NCI-H1092 (cell line): ENCODE measurements at places on chromosomes 13 and 19.

DNA sequence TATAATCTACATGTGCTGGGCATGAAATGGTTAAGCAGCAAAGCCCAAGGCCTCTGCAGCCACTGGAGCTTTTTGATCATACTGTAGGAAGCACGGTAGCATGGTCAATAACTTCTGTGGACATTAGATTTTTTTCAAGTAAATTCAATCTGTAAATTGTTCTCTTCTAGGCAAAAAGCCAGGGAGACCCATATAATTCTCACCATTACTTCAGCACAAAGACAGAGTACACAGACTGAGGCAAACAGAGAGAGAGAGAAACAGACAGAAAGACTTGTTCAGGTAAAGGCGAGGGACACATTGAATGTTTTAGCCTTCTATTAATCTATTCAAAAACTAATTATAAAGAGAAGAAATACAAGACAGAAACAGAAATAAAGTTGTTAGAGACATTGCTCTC, 349.4 kb downstream of the RFC3 start:
- DNase-seq, result peak; percentile 59

- no peak for DNase-seq
Observed at GRCh38 chr19:4322942-4323665, 15.5 kb downstream of the STAP2 start.

DNA sequence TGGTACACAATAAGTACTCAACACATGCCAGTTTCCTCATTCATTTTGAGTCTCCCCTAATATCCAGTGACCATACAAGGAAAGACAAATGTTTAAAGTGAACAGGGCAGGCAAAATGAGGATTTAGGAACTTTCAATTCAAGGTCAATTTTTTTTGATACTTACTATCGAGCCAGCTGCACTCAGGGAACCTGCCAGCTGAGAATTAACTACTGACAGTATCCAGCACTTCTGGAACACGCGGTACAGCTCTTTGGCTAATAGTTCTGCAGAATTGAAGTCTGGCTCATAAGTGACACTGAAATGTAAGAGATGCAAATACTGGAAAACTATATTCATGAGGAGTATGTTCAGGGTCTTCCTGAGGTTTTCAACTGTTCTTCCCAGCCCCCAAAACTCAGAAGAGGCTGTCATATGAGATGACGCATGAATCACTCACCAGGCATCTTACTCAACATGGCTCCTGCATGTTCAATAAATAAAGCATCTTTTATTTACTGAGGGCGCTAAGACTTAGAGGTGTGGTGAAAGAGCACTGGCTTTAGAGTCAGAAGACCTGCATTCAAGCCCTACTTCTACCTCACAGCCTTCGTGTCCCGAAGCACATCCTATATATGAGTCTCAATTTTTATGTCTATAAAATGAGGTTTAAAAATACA, 25.6 kb downstream of the RUBCNL start:
- no peak for DNase-seq

DNA sequence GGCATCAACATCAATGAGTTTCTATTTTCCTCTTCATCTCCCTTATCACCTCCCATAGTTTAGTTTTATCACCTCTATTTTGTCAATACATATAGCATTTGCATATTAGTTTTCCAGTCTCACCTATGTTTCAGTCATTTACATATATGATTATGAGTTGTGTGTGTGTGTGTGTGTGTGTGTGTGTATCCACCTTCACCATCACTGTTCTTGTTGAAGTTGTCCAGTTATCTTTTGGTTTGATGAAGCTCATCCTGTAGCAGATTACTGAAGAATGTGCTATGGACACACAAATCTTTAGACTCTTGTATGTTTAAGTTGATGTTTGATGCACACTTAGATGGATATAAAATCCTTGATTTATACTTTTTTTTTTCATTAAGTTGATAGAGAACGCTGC, 40.5 kb downstream of the SPACA7 start:
- no peak for DNase-seq

DNA sequence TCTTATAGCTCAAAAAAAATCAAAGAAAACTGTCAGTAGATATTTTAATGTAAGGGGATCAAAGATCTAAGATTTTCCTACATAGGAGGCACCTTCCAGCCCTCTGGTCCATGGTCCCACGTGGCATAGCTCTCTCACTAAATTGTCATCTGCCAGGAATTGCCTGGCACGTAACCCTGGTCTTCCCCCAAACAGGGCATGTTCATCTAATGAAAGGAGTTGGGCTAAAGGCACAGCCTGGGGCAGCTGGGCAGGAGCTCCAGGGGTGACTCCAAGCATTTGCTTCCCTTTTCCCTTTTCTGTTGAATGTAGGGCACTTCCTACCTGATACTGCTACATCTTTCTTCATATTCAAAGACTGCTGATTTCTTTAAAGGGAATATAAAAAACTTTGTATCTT, 148.7 kb downstream of the COL4A1 start:
- no peak for DNase-seq

GRCh38 chr19:50496189-50497021, 14.6 kb downstream of the JOSD2 start:
- DNase-seq, result no peak
